Brain pericyte (primary cell): ENCODE measurements at places on chromosomes 2 and 18.

GRCh38 chr2:42786561-42787345 lies 5.6 kb downstream of the HAAO start:
- DNase-seq, result no peak

DNA sequence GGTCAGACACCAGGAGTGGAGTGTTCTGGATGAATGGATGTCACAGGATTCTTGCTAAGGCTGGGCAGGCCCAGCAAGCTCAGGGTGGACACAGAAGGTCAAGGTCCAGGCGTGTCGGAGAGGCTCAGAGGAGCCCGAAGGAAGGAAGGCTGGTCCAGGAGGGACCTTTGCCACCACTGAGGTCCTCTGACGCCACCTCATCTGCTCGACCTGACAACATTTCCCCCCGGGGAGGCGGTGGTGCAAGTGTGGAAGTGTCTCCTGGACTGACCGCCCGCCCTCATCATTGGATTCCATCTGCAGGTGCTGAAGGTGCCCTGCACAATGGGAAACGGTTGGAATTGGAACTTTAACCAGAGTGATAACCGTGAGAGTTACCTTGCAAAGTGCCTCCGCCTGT lies 124.6 kb downstream of the RTP5 start:
- no peak for DNase-seq

DNA sequence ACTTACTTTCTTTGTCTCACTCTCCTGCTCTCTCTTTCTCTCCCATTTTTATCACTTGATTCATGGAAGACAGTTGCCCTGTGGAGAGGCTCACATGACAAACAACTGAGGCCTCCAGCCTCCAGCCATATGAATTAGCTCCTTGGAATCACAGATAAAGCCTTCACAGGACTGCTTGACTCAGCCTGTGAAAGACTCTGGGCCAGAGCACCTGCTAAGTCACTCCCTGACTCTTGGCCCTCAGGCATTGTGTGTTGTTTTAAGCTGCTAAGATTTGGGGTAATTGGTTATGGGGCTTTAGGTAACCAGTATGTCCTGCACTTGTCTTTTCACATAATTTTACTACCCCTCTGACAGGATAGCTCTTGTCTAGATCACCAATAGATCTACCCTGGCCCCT lies 334.9 kb downstream of the SOX11 start:
- no peak for DNase-seq

- DNase-seq, result no peak
Measured at GRCh38 chr2:108855194-108855593, 68.6 kb downstream of the CCDC138 start.

- DNase-seq, result no peak
Measured at GRCh38 chr18:56257205-56257604, 381.2 kb downstream of the TXNL1 start.

DNA sequence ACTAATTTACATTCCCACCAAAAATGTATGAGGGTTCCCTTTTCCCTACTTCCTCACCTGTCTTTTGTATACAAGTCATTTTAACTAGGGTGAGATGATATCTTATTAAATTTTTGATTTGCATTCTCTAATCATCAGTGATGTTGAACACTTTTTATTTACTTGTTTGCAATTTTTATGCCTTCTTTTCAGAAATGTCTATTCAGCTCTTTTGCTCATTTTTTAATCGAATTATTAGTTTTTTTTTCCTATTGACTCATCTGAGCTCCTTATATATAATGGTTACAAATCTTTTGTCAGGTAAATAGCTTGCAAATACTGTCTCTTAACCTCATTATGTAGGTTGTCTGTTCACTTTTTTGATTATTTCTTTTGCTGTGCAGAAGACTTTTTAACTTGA lies 269.4 kb downstream of the CDH19 start:
- no peak for DNase-seq

GRCh38 chr2:100835006-100835659 lies 15.2 kb downstream of the NPAS2 start:
- DNase-seq, result no peak
